Neural progenitor cell (in vitro differentiated cells): ENCODE measurements at places on chromosomes 3 and 15. TPM values are rescaled to one million over a fixed set of nuclear protein-coding genes. Genes with fewer than 3 reads are reported as not detected.

- H3K27me3 ChIP-seq: no peaks in the 10 kb centered on the region
- H3K4me1 ChIP-seq: no peaks in the 10 kb centered on the region
- H3K27ac ChIP-seq: no peak overlapping the region
- no peak for DNase-seq
- H3K4me3 ChIP-seq: no peak overlapping the region
Measured at GRCh38 chr15:59177317-59177660, 29.4 kb upstream of the LDHAL6B start.

DNA sequence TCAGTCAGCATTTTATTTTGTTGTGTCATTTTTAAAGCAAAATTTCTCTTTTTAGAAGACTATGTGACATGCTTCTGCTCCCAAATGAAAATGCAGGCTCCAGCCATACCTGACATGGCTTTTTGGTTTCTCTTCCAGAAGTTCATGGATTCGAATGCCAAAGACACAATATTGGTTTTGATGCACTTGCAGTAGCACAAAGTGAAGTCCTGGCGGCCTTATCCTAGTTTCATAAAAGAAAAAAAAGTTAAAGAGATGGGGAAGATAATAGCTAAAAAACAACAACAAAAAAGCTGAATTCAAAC is 62.7 kb downstream of the NR2F2 start:
- H3K4me1 ChIP-seq: peaks cover 28% of the 10 kb centered on the region
- peaks cover 33% of the 10 kb centered on the region for H3K27me3 ChIP-seq
- H3K36me3 ChIP-seq: no peaks in the 10 kb centered on the region
- no peak for DNase-seq
- H3K27ac ChIP-seq: no peak overlapping the region

- no peaks in the 10 kb centered on the region for H3K4me1 ChIP-seq
- no peak overlapping the region for H3K27ac ChIP-seq
- H3K27me3 ChIP-seq: no peaks in the 10 kb centered on the region
- no peak for DNase-seq
Measured at GRCh38 chr3:178672275-178672674, 136.0 kb downstream of the KCNMB2 start.

GRCh38 chr3:132020058-132020457 is 14.8 kb downstream of the CPNE4 start:
- no peak overlapping the region for H3K4me3 ChIP-seq
- H3K27ac ChIP-seq: no peak overlapping the region
- H3K36me3 ChIP-seq: no peaks in the 10 kb centered on the region
- H3K27me3 ChIP-seq: no peaks in the 10 kb centered on the region
- no peak for DNase-seq
- H3K4me1 ChIP-seq: no peaks in the 10 kb centered on the region

DNA sequence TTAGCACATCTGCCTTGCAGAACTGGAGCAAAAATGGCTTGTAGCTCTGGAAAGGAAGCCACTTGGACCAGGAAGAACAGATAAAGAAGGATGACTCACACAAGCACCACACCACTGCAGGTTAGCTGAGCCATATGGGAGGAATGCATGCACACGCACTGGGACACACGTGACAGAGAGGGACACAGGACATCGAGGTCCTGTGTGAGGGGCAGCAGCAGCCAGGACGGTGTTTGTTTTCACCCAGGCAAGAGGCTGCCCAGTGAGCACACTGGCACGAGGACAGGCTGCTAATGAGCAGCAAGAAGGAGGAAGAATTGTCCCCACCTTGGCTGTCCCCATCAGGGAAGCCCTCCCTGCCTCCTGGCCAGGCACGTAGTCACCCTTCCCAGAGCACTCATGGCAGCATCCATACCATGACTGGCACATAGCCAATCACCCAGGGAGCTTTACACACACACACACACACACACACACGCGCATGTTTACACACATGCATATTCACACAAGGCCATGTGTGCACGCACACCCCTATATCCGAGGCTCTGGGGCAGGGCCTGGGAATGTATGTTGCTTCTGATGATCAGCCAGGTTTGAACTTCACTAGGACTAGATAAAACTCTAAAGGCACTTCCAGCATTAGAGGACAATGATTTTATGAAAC is 24.0 kb upstream of the SPTBN5 start:
- no peak for DNase-seq
- H3K4me3 ChIP-seq: no peak overlapping the region
- H3K4me1 ChIP-seq: no peaks in the 10 kb centered on the region
- no peaks in the 10 kb centered on the region for H3K27me3 ChIP-seq
- H3K36me3 ChIP-seq: no peaks in the 10 kb centered on the region

DNA sequence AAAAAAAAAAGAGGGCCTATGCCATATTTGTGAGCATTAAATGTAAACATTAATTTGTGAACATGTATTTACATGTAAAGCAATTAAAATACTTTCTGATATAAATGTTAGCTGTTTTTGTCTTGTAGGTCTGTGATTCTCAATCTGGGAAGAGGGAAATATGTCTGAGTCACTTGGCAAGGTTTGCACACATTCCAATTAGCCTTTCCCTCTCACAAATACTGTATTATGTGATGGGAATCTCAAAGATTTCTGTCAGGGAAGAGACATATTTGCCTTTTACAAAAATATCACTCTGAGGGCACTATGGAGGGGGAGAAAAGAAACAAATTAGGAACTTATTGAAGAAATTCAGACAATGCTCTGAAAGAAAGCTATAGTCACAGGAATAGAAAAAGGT is 483.6 kb downstream of the GBE1 start:
- no peak for DNase-seq
- no peaks in the 10 kb centered on the region for H3K4me1 ChIP-seq
- no peak overlapping the region for H3K27ac ChIP-seq
- H3K27me3 ChIP-seq: no peaks in the 10 kb centered on the region

The SPESP1 gene
- not detected in 2 replicates for total RNA-seq

The NRG4 gene
- total RNA-seq: 0.06 and 0.36 TPM in 2 replicates

The MKRN2OS gene
- not detected in 2 replicates for total RNA-seq
